ENCODE measurements at places on chromosomes 16 and 17. TPM values are rescaled to one million over a fixed set of nuclear protein-coding genes. Genes with fewer than 3 reads are reported as not detected.

GRCh38 chr16:66084306-66084705, 282.2 kb upstream of the CDH5 start:
- no peak for DNase-seq

- no peak for DNase-seq
These were observed 30.7 kb upstream of the SLC5A11 start for GRCh38 chr16:24815021-24815420.

GRCh38 chr17:40460604-40460967, 17.3 kb downstream of the IGFBP4 start:
- DNase-seq, result no peak

PIGL gene
- polyA plus RNA-seq, result 16.3 TPM

DNA sequence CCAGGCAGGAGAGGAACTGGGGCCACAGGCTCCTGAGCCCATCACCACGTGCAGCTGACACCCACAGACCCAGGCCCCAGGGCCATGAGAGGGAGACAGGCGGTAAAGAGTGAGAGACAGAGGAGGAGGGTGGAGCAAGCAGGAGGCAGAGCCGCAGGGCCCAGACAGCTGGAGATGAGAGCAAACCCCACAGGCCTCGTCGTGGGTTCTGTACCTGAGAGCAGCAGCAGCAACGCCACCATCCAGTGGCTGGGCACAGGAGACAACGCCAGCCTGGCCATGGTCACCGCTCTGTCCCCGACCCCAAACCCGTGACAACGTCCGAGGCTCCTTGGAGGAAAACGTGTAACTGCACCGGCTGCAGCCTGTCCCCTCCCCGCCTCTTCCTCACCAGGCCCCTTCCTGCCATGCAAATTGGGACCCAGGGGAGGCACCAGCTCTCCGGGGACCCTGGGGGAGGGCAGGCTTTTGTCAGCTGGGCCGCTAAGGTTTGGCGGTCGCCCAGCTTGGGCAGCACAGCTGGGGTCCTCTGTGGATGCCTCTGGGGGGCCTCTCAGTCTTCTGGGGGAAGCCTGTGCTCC, at the start of gene CD79B:
CD79B (minus strand) TSS at position 351 of the 581 bp plus-strand sequence; CDS start at position 281, 70 bp downstream.
- DNase-seq, result no peak

SLC12A3 gene
- polyA plus RNA-seq, result not detected

DNA sequence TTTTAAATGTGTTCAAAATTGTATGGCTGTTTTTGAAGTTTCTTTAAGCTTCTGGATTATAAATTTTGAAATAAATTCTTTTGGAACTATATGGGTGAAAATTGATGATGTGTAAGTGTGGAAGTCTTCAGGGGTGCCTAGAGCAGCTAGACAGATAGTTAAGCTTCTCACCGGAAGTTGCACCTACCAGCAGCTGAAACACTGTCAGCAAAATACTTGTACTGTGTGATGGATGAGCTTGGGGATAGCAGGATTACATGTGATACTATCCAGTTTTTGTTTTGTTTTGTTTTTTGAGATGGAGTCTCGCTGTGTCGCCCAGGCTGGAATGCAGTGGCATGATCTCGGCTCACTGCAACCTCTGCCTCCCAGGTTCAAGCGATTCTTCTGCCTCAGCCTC, 19.7 kb downstream of the RBL2 start:
- no peak for DNase-seq

DNA sequence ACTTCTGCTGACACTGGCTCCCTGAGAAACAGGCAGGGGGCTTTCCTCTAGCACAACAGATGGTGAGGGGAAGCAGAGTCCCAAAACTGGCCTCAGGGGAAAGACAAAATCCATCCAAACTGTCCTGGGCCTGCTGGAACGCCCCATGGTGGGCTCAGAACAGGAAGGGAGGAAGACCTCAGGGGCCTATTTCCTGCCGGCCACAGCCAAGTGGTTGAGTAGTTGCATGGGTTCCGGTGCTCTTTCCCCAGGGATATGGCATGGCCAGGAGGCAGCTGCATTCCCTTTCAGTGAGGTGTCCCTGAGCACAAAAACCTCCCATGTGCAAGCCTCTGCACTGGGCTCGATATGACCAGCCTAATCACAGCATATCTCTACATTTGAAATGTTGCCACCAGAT, 303.0 kb upstream of the IRX5 start:
- DNase-seq, result no peak

- no peak for DNase-seq
These were observed 2.5 kb upstream of the HEATR9 start for GRCh38 chr17:35870906-35871819.

DDX42 gene
- 129 TPM for polyA plus RNA-seq

All from muscle of back (tissue), 13 donors.